Activated CD4-positive, CD25-positive, alpha-beta regulatory T cell (primary cell): ENCODE measurements at places on chromosomes 11 and 22.

DNA sequence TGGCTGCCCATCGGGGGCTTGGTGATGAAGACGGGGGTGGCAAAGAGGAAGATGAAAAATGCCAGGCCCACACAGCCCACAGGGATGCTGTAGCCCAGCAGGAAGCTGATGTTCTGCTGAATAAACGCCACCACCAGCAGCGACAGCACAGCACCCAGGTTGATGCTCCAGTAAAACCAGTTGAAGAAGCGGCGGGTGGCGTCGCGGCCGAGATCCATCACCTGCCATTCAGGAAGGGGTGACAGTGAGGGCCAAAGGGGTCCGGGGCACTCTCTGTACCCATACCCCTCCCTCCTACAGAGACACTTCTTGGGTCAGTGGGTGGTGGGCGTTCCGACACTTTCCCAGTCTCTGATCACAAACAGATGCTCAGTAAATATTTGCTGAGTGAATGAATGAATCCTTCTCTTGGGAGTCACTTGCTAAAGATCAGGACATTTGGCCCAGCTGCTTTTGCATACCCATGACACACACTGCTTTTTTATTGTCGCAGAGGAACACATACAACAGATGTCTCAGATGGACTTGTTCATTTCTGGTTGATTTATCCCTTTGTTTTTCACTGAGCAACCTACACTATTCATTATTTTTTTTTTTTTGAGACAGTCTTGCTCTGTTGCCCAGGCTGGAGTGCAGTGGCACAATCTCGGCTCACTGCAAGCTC, 5.2 kb downstream of the SLC15A3 start:
- no peak for DNase-seq

DNA sequence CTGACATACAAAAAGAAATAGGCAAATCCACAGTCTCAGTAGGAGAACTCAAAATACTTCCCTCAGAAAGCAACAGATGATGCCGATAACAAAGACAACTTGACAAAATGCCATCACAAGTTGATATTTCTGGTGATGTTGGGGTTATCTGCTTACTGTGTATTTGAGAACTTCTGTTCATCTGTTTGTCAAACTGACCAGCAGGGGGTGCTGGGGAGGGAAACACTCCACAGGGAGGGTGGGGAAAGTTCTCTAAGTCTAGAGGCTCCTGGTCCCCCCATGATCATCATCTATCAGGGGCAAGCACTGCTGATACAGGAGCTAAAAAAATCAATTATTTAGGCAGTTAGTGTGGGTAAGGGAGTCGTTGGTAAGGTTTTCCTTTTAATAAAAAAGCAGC, 19.2 kb downstream of the GLYATL1 start:
- DNase-seq = no peak

GRCh38 chr11:124602193-124602592, 9.0 kb upstream of the PANX3 start:
- no peak for DNase-seq

- no peak for DNase-seq
Observed at GRCh38 chr22:37792494-37792893, 15.2 kb upstream of the GCAT start.

DNA sequence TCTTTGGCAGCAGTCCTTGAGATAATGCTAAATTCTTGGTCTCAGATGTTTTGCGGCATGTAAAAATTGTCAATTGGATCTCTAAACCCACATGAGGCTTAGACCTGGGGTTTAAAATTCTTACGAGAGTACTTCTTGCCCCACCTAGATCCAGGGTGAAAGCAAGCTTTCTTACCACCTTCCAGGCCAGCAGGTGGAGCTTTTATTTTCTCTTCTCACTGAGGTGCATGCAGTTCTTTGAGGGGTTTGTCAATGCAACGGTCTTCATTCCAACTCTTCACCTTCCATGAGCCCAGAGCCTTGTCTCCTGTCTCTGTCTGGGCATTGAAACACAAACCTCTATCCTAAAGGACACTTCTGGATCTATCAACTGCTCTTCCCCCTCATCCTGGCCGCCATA, 154.1 kb downstream of the MYO18B start:
- DNase-seq = no peak

DNA sequence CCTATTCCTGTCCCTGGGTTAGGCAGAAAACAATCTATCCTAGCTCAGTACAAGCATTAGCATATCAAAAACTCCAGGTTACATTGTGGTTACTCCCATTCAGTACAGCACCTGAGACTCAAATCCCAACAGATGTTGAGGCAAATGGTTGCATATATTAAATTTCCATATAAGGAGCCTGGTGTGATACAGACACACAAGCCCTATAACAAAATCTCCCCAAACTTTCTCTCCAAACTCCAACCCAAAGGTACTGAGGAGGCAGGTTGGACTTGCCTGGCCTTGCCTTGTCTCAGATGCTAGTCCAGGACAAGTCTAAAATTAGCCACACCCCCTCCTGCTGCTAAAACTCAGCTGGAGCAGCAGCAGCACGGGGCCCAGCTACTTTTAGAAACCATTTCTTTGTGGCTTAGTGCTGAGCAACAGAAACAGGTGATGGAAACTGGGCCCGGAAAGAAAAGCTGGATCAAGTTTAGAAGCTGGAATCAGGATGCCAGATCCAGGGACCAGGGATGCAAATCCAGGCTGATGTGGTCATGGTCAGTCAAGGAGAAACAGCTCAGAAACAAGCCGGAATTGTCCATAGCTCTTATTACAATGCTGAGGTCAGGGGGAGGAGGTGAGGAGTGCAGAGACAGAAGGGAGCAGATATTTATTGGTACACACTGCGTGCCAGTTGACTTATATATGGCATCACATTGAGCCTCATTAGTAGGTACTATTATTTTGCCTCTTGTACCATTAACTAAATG, 73.7 kb upstream of the AMOTL1 start:
- DNase-seq = no peak

GRCh38 chr11:65695459-65696241, 16.4 kb upstream of the KAT5 start:
- DNase-seq = no peak

DNA sequence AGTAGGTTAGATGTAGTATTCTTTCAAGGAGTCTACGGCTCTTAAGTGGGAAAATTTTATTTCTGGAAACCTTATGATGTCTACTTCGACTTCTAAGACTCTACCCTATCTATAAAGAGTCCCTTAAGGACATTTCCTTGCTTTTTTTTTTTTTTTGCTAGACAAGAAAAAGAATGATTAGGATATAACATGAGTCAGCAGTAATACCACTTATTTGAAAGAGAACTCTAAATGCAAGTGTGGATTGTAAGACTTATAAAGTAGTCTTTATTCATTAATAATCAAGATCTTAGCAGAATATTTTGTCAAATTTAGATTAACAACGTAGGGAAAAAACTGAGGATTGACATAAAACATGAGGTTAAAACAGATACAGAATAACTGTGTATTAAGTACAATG, 71.0 kb downstream of the DKK3 start:
- DNase-seq = no peak

GRCh38 chr11:2554338-2555207, 109.8 kb downstream of the KCNQ1 start:
- DNase-seq = no peak
